ENCODE measurements at places on chromosomes 16 and 17.

GRCh38 chr17:9221147-9221921, 200.0 kb downstream of the NTN1 start:
- no peak for DNase-seq

DNA sequence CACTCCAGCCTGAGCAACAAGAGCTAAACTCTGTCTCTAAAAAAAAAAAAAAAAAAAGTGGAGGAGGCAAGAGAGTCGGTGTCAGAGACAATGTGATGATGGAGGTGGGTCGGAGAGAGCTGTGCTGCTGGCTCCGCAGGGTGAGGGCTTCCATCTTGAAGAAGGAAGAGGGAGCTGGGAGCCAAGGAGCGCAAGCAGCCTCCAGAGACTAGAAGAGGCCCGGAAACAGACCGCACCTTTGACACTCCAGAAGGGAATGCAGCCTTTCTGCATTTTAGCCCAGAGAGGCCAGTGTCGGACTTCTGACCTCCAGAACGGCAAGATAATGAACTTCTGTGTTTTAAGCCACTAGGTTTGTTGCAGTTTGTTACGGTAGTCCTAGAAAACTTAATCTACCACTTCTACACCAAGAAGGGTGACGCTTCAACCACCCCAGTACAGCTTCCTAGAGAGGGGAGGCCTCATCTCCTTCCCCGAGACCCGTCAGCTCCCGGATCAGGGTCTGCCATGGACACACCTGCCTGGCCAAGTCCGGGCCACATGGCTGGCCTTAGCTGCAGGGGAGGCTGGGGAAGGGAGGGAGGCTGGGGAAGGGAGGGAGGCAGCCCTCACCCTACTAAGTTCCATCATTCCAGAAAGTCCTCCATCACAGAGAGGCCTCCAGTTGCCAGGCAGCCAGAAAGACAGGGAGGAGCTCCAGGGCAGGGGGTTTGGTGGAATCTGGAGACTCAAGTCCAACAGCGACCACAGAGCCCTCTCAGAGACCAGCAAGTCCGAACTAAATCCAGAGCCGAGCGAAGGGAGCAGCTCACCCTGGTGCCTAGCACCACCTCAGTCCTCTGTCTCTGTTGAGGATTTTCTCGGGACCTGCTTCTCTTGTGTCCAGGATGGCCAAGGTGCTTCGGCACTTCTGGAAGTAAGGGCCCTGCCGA, 13.2 kb upstream of the RBFOX3 start:
- no peak for DNase-seq

GRCh38 chr16:81655469-81656162, 123.5 kb upstream of the PLCG2 start:
- DNase-seq: no peak

GRCh38 chr17:73429440-73430164, 117.8 kb upstream of the CDC42EP4 start:
- peak; percentile 84 for DNase-seq

All from NAMALWA (cell line).